ENCODE measurements at places on chromosomes 1 and 21. TPM values are rescaled to one million over a fixed set of nuclear protein-coding genes. Genes with fewer than 3 reads are reported as not detected.

DNA sequence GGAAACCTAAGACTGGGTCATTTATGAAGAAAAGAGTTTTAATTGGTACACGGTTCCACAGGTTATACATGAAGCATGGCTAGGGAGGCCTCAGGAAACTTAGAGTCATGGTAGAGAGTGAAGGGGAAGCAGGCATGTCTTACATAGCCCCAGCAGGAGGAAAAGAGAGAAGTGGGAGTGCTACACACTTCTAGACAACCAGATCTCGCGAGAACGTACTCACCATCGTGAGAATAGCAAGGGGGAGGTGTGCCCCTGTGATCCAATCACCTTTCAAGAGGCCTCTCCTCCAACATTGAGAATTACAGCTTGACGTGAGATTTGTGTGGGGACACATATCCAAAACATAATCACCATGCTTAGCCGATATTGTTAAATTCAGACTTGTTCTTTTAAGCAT, 62.8 kb downstream of the DYRK1A start:
- no peak for DNase-seq

The FLG gene
- total RNA-seq = 0.34 TPM

GRCh38 chr1:29743264-29743663, 506.9 kb downstream of the PTPRU start:
- no peak for DNase-seq

DNA sequence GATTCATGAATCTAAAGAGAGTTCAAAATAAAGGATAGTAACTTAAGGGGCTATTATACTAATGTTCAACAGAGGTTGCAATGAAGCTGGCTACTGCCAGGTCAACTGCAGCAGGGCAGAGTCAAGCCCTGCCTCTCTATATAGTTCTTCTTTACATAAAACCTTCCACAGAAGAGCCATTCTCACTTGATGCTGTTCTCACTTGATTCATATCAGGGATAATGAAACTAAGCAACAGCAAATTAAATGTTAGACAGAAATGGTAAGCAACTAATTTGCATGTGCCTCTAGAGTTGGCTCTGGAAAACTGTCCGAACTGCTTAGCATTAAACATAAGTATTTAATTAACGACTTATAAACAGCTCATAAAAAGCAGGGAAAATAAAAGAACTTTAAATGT, 17.4 kb downstream of the CCSAP start:
- no peak for DNase-seq

The PDC gene
- not detected for total RNA-seq

The GBP6 gene
- 0.11 TPM for total RNA-seq

The CYP4Z1 gene
- not detected for total RNA-seq

- no peak for DNase-seq
Observed at GRCh38 chr1:74623716-74624115, 49.9 kb downstream of the ERICH3 start.

GRCh38 chr1:8122160-8122476, 96.0 kb upstream of the ERRFI1 start:
- DNase-seq = peak; percentile 81

DNA sequence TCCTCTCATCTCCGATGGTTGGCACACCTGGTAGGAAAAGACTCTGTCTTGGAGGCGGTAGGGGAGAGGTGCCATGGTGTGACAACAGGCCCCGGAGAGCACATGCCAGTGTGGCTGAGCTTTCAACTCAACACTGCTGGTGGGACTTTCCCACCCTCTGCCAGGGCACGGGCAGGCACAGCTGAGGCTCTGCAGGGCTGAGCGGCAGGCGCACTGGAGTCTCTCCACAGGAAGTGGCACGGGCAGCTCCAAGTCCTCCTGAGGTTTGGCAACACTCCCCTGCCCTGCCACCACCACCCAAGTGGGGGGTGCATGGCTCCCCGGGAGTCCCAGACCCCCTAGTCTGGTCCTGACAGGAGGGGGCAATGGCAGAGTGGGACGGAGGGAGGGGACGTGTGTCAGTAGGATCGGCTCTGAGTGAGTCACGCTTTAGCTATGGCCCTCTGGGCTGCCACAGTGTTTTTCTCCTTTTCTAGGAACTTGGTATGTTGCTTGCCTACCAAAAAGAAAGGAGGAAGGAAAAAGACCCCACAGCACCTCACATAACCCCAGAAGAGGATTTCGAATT, 27.3 kb upstream of the EVA1B start:
- peak; percentile 96 for DNase-seq

The ARV1 gene
- 37.6 TPM for total RNA-seq

The TMEM79 gene
- 3.5 TPM for total RNA-seq

The C8A gene
- not detected for total RNA-seq

GRCh38 chr21:45001134-45002095, 61.6 kb downstream of the SLX9 start:
- DNase-seq = peak; percentile 91

The CCT3 gene
- 676 TPM for total RNA-seq

DNA sequence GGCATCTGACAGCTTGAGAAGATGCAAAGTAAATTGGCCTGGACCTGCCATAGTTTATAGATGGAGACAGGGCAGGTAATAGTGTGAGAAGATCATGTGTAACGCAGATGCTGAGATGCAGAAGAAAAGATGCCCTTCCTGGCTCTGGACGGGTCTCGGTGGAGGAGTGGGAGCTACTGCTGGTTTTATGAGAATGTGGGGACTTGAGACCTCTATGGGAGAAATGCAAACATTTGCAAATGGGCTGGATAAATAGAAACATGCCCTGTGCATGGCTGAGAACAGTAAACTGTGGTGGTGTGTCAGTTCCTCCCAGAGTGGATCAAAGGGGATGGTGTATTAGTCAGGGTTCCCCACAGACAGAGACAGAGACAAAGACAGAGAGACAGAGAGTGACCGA, 21.9 kb downstream of the UBASH3A start:
- no peak for DNase-seq

- no peak for DNase-seq
Observed at GRCh38 chr1:34739613-34740012, 15.2 kb upstream of the GJB5 start.

GRCh38 chr21:41398251-41398650, 27.8 kb upstream of the MX1 start:
- no peak for DNase-seq

DNA sequence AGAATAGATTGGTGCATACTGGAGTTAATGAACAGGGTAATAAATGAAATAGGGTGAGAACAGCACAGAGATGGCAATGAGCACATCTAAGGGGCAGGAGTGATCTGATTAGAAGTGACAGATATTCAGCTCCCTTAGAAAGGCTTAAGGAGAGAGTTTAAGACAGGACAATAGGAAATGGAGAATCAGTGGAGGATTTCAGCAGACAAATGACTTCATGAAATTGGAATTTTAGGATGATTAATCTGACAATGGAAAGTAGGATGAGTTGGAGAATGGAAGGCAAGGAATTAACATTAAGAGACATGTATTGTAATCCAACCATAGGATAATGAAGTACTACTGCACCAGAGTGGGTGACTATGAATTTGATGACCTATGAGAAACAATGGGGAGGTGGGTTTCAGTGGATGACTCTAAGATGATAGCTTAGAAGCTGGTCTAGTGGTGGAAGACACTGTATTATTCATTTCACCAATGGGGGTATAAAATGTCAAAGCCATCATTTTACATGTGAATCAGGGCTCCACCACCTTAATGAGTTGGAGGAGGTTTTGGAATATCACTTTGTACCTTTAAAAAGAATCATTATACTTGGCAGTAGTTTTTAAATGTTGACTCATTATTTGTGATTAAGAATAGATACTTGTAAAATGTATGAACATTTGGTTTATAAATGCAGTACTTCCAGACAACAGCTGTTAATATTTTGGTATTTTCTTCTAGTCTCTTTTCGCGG, 139.1 kb downstream of the PLA2G4A start:
- DNase-seq = no peak

- DNase-seq = no peak
Observed at GRCh38 chr1:183185941-183186490, at the start of gene LAMC2. LAMC2 (plus strand) TSS chr1:183186264; CDS start chr1:183186353, 89 bp downstream.

GRCh38 chr1:63659448-63659847, 66.2 kb downstream of the PGM1 start:
- DNase-seq = no peak

The LCE1A gene
- not detected for total RNA-seq

- DNase-seq = no peak
Observed at GRCh38 chr1:117712621-117713020, 106.8 kb downstream of the TENT5C start.

DNA sequence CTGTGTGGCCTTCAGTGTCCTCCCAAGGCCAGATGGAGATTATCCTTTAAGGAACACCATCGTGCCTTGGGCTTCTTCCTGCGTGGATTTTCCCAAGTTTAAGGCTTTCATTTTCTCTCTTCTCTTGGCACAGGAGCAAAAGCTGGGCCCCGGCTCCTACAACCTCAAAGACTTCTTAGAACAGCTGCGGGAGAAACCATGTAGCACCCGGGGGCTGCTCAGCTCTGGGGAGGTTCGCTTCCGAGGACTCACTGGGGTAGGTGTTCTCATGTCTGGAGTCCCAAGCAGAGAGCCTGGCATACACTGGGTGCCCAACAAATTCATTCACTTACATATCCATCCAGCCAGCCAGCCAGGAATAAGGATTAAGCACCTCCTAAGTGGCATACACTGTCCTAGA, 6.6 kb upstream of the TTC22 start:
- DNase-seq = no peak

The AMPD1 gene
- not detected for total RNA-seq

DNA sequence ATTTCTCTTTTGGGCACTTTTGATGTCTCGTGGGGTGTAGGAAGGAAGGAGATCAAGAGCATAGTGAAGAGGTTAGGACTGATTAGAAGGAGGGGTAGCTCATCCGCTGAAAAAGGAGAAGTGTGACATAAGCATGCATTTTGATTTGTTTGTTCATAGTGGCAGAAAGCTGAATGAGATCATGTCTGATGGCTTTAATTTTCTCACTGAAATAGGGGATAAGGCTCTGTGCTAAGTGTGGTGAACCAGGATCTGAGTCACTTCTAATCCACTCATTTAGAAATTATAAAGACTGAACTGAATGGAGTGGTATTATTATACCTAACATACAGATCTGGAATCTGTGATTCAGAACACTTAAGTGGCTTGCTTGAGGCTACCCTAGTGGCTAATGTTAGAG, 344.5 kb downstream of the PDE4B start:
- peak; percentile 58 for DNase-seq

The VHLL gene
- not detected for total RNA-seq

DNA sequence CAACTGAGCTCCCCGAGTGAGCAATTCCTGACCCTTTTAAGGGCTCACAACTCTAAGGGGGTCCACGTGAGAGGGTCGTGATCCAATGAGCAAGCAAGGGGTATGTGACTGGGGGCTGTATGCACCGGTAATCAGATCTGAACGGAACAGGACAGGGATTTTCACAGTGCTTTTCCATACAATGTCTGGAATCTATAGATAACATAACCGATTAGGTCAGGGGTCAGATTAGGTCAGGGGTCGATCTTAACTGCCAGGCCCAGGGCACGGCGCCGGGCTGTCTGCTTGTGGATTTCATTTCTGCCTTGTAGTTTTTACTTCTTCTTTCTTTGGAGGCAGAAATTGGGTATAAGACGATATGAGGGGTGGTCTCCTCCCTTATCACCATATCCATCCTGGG, 30.7 kb upstream of the OPRD1 start:
- DNase-seq = no peak

DNA sequence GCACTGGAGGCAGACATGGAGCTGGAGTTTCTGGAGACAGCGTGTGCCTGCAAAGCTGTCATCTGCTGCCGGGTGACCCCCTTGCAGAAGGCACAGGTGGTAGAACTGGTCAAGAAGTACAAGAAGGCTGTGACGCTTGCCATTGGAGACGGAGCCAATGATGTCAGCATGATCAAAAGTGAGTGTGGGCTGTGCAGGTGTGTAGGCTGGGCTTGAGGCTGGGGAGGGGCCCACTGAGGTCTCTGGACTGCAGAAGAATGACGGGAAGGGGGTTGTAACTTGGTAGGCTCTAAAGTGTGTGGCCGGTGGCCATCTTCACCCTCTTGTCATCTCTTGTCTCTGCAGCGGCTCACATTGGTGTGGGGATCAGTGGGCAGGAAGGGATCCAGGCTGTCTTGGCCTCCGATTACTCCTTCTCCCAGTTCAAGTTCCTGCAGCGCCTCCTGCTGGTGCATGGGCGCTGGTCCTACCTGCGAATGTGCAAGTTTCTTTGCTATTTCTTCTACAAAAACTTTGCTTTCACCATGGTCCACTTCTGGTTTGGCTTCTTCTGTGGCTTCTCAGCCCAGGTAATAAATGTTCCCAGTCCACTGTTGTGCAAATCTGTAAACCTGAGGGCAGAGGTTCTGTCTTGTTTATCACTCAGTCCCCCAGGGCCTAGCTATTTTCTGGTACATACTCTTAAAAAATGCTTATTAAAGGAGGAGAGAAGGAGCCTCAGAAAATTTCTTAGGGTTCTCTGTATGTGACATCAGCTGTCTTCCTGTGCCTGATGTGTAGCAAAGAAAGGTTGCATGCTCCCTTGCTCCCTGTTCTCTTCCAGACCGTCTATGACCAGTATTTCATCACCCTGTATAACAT, 19.9 kb downstream of the ATP8B2 start:
- peak; percentile 56 for DNase-seq

GRCh38 chr1:9902060-9902452, 8.0 kb downstream of the CTNNBIP1 start:
- no peak for DNase-seq

DNA sequence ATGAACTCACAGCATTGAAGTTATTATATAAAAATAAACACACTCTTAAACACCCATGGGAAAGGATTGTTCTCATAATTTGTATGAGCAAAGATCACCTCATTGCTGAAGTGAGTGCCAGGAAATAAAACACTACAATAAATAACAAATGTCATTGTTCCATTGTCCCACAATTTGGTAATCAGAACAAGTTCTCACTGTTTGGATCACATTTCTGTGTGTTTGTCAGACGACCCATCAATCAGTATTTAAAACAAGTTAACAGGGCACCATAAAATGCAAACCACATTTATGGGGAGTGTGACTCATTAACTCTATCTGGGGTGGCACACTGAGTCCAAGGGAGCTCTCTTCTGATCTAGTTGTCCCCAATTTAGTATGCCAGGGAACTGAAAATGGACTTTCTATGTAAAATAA, 124.5 kb downstream of the PTPRC start:
- DNase-seq = peak; percentile 40

DNA sequence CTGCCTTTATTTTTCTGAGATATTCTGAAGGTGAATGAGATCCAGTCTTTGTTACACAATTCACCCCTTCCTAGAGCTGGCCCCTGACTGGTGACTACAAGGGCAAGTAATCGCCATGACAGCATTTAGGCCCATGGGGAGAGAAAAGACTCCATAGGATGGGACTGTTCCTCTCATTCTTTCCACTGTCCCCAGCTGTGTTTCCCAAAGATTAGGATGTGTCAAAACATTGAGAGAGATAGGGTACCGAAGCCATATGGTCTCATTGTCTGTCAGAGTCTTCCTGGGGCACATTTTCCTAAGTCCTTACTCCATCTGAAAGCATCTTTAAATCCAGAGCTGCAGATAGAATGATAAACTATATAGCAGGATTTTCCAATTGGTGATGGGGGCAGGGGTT, 423.5 kb downstream of the OMA1 start:
- DNase-seq = no peak

All from Daoy (cell line).